ENCODE measurements at places on chromosomes 7 and 10. TPM values are rescaled to one million over a fixed set of nuclear protein-coding genes. Genes with fewer than 3 reads are reported as not detected.

CDK14 gene
- polyA plus RNA-seq: not detected

DNA sequence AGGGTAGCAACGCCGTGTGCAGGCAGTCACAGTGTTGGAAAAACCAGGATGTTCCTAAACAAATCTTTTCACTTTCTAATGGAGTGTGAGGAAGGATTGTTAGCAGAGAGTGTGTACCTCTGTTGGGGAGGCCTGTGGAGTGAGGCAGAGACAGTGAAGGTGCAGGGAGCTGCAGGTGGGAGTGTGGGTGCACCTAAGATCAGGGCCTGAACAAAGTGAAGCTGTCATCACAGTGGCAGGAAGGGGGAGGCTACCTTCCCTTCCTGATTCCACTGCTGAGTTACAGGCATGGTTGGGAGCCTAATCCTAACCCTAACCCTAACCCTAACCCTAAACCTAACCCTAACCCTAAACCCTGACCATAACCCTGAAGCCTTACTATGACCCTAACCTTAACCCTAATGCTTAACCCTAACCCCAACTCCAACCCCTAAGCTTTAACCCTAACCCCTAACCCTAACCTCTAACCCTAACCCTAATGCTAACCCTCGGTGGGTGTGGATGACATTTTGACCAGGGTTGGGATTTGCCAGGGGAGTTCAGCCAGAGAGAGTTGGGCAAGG is 158.8 kb upstream of the KLF6 start:
- peaks cover 57% of the 10 kb centered on the region for H3K4me1 ChIP-seq
- peak overlapping the region; percentile 30 for H3K27ac ChIP-seq
- no peak overlapping the region for H3K4me3 ChIP-seq
- DNase-seq: no peak
- no peaks in the 10 kb centered on the region for H3K27me3 ChIP-seq
- H3K36me3 ChIP-seq: no peaks in the 10 kb centered on the region

UTF1 gene
- not detected for polyA plus RNA-seq

DNA sequence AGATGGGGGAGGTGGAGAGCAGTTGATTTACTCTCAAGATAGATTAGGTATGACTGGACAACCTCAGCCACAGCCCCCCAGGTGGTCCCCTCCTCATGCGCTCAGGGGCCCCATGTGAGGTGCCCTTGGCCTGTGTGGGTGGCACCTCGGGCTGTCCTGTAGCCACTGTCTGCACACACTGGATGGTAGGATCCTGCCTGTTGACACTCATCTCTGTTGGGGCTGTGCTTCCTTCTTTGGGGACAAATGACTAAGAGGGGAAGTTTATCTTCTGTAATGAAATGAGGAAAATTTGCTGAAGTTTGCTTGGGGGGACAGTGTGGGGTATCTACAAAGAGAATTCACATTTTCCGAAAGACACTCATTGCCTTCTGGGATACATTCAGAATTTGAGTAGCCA is 53.6 kb upstream of the ANTXRL start:
- H3K4me1 ChIP-seq: no peaks in the 10 kb centered on the region
- H3K4me3 ChIP-seq: no peak overlapping the region
- H3K27ac ChIP-seq: no peak overlapping the region
- H3K27me3 ChIP-seq: no peaks in the 10 kb centered on the region
- no peak for DNase-seq

LGI1 gene
- polyA plus RNA-seq: not detected

GRCh38 chr10:106436123-106436715 is 728.3 kb downstream of the SORCS1 start:
- no peak for DNase-seq
- no peaks in the 10 kb centered on the region for H3K27me3 ChIP-seq
